ENCODE measurements at places on chromosomes 11 and 22.

DNA sequence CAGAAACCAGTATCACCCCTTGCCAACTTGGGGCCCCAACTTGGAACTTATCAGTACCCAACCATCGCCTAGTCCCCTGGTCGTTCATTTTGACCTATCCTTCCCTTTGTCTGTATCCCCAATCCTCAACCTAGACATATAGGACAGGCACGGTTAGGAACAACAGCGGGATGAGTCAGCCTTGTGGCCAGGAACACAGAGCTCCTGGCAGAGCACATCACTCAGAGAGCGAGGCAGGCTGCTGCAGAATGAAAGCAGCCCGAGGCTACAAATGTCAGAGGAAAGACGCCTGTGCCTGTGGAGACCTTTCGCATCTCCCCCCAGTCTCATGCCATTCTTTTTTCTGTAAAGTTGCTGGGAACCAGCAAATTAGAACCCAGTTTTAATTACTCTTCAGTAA is 14.6 kb downstream of the DKK3 start:
- no peak for DNase-seq

DNA sequence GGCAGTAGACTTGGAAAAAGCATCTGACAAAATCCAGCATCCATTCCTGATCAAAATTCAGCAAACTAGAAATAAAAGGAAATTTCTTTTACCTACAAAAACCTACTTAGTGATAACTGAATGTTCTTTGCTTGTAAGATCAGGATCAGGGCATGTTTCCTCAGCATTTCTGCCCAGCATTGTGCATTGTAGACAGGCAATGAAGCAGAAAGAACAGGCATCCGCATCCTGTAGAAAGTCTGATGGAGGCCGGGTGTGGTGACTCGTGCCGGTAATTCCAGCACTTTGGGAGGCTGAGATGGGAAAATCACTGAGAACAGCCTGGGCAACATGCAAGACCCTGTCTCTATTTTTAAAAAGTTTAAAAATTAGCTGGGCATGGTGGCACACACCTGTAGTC is 32.5 kb upstream of the PANX2 start:
- DNase-seq, result no peak

GRCh38 chr11:66850588-66851238 is 6.2 kb upstream of the LRFN4 start:
- DNase-seq, result no peak

DNA sequence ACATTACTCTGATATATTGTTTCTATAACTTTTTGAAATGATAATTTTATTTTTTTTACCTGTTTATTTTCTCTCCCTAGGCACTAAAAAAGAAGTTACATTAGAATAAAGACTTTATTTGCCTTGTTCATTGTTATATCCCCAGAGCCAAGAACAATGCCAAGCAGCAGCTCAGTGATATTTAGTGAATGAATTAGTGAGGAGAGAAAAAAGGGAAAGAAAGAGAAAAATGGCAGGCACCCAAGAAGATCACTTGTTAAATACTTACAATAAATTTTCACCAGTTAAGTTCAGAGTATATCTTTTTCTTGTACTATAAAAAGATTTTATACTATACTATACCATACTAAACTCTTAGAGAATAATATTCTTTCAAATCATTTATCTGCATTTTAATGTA is 13.3 kb upstream of the ANO5 start:
- no peak for DNase-seq

- no peak for DNase-seq
These were observed 481 bp downstream of the ANGPTL5 start for GRCh38 chr11:101915791-101916291.

DNA sequence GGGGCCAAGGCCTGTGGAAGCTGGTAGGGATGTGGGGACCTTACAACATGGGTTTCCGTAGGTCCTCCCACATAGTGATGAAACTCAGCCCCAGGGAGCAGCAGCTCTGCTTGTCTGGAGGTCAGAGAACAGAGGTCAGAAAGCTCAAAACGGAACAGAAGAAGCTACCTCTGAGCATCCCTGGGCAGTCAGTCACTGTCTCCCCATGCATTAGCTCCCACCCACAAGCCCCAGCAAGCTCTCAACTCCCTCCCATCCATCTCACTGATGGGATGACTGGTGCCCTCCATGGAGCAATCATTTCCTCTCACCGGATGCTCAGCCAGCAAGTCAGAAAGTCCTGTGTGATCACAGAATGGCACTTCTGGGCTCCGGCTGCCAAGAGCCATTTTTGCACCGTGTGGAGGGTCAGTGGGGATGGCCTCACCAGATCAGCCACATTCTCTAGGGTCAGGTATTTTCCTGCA is 1.9 kb downstream of the TPP1 start:
- DNase-seq, result no peak

GRCh38 chr11:121547574-121547973 is 94.8 kb upstream of the SORL1-AS1 start:
- DNase-seq, result no peak

All from stimulated activated CD8-positive, alpha-beta memory T cell treated with anti-CD3 and anti-CD28 coated beads, Interleukin-15, amount 100 ng/mL, for 24 hours (primary cell).